ENCODE measurements at places on chromosomes 5 and 9.
A peak's percentile ranks its signal among the peaks of the same experiment; 100 is the strongest.

GRCh38 chr9:79756414-79756813 lies 184.6 kb downstream of the TLE4 start:
- DNase-seq, result no peak

GRCh38 chr9:88017096-88017495 lies 42.8 kb upstream of the CDK20 start:
- no peak for DNase-seq

GRCh38 chr5:88890070-88890781 lies 7.2 kb upstream of the MEF2C start:
- DNase-seq, result no peak

- DNase-seq, result no peak
These were observed 3.1 kb upstream of the RGMB start for GRCh38 chr5:98770209-98770910.

DNA sequence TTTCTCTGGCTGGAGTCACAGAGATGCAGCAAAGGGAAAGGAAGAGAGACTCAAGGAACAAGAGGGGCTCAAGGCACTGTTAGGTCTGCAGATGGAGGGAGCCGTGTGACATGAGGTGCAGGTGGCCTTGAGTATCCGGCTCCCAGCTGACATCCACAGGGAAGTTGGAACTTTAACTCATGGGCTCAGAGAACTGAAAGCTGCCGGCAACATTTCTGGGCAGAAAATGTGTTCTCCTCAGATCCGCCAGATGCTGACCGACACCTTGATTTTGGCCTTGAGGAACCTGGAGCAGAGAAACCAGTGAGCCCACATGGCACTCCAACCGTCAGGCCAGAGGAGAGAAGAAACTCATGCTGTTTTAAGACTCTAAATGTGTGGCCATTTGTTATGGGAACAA lies 258.1 kb upstream of the IRX2 start:
- DNase-seq, result no peak

- no peak for DNase-seq
These were observed 15.6 kb upstream of the BICD2 start for GRCh38 chr9:92780206-92780605.

- DNase-seq, result no peak
These were observed 338.5 kb downstream of the CETN3 start for GRCh38 chr5:90071066-90071465.

GRCh38 chr9:137240841-137241489 lies at the start of gene TUBB4B:
Gene TUBB4B, plus strand, starts transcription at chr9:137241287. Its CDS starts 74 bp downstream, at chr9:137241361.
- DNase-seq, result peak; percentile 97

DNA sequence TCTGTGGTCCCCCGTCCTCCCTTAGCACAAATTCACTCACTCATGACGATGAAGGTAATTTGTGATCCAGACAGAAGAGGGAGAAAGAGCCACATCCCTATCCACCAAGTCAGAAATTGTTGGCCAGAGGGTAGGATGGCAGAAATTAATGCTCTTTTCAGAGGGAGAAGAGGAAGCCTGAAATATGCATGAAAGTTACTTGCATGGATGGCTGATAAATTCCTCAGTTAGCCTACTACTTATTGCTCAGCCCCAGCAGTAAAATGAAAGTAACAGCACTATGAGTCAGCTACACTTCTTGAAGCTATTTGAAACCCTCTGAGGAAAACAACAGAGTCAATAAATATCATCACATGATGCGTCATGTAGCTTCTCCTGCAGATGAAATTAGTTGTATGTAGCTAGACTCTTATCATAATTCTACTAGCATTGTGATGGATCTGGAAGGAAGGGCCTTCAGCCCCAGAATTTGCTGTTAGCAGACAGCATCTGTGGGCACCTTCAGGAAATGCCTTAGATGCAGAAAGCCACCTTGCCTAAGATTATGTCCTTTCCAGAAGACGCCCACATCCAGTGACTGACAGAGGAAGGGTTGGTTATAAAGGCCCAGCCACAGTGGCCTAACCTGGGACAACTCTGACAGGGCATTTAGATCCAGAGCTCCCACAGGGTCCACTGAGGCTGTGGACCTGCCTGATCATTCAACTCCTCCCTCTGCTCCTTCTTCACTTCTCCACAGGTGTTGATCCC lies 81.2 kb upstream of the CCDC112 start:
- DNase-seq, result no peak

Measured in T-helper 22 cell (primary cell).